ENCODE measurements at places on chromosomes 11 and 22.
A peak's percentile ranks its signal among the peaks of the same experiment; 100 is the strongest.

GRCh38 chr11:70637949-70638583 is 239.7 kb downstream of the CTTN start:
- no peak for DNase-seq

DNA sequence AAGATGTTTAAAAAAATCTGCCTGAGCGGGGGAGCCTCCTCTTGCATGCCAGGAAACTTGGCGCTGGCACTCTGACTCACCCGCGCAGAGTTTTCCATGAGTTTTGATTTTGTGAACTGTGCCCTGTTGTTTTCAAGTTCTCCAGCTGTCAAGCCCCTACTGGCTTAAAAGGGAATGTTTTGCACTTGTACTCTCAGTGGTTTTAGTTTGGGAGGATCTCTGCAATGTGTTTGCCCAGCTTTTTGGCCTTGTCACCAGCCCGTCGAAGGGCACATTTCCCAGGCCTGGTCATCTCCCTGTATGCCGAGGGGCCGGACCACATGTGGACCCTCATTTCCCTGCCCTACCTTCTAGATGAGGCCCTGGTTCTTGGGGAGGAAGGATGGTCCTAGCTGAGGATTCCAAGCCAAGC is 12.2 kb downstream of the MRGPRF start:
- no peak for DNase-seq

- DNase-seq: no peak
Measured at GRCh38 chr11:47369676-47370075, 8.7 kb downstream of the SPI1 start.

DNA sequence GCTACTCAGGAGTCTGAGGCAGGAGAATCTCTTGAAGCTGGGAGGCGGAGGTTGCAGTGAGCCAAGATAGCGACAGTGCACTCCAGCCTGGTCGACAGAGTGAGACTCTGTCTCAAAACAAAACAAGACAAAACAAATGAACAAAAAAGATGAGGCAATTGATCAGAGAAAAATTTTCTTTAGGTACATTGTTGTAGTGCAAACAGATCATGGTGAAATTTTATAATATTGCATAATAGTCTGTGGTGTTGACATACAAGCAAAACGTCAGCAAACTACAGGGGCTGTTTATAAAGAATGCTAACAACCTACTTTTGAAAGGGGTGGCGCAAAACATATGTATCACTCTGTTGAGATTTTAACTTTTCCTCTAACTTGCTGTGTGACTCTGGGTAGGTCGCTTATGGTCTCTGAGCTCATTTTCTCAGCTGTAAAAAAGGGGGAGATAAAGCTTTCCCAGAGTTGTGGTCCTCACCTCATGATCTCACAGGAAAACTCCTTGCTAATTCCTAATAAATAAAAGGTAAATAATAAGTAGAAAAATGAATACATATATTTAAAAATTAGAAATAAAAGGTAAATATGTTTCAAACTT is 64.8 kb upstream of the NUP160 start:
- DNase-seq: no peak

DNA sequence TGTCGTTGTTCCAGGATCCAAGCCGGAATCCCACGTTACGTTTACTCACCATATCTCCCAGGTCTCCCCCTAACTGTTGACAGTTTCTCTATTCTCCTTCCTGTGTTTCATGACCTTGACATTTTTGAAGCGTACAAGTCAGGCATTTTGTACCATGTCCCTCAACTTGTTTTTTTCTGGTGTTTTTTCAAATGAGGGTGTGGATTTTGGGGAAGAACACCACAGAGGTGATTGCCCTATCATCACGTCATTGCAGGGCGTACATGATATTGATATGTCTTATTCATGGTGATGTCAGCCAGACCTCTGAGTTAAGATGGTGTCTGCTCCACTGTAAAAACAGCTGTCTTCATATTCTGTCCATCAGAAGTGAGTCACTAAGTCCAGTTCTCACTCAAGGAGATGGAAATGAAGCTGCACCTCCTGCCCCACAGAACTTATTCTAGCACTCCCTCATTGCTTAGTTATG is 28.3 kb upstream of the SOX10 start:
- no peak for DNase-seq

- DNase-seq: no peak
Measured at GRCh38 chr11:111871693-111872161, 346 bp upstream of the ALG9 start.

DNA sequence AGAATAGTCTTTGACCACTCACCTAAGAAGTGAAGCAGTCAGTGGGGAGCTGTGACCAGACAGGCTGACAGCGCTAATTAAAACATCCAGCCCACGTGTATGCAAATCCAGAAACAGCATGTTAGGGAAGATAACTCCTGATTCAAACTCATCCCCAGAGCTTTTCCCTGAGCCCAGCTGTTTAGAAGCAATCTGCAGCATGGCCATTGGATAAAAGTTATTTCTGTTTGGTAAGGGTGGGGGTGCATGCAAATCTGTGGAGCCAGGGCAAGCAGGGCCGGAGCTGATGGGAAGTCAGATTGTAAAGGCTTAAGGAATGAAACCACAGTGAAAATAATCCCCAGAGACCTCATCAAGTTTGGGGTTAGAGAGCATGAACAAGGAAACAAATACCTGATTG is 247.9 kb upstream of the KIRREL3 start:
- no peak for DNase-seq

- DNase-seq: no peak
Measured at GRCh38 chr11:69839516-69839915, 20.3 kb upstream of the FGF3 start.

GRCh38 chr11:74971424-74971823 is 17.3 kb upstream of the NEU3 start:
- no peak for DNase-seq

DNA sequence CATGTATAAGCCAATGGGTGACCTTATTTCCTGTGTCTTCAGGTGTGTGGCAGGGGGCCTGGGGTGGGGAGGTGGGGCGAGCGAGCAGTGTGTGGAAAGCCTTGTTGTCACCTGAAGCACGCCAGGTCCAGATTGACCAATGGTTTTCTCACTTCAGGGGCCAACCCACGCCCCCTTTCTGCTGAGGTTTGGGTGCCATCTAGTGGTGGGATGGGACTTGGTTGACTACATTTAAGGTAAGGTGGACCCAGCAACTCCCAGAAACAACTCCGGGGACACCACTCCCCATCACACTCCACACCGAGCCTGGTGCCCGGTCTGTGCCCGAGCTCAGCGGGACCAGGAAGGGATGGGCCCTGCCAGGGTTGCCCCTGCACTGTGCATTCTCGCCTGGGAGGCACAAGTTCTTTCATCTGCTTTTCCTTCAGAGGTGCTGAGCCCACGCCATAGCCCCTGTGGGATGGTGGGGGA is 40.0 kb downstream of the TPCN2 start:
- DNase-seq: peak; percentile 57

GRCh38 chr11:63762654-63763495 is 5.7 kb downstream of the ZFTA start:
- no peak for DNase-seq

- no peak for DNase-seq
Measured at GRCh38 chr22:33842006-33842354, 78.3 kb downstream of the LARGE1 start.

DNA sequence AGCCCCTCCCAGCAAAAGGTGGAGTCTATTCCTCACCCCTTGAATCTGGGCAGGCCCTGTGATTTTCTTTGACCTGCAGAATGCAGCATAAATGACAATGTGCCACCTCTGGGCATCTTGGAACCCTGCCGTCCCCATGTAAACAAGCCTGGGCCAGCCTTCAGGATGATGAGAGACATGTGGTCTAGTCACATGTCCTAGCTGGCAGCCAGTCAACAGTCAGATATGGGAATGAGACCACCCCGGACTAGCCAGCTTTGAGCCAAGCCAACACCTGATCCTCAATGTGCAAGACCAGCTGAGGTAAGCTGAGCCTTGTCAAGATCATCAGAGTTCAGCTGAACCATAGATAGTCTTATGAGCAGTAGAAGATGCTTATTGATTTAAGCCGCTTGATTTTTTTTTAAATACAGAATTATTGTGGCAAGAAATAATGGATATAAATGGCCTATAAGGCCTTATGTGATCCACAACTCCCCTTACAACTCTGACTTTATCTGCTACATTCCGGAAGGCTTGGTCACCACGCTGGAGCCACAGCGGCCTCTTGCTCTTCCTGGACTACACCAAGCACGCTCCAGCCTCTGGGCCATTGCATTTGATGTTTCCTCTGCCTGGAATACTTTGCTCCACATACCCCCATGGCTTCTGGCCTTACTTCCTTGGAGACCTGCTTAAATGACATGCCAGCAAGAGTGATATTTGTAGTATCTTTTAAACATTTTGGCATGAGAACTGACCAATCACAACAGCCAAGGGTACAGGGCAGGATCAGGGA is 225.9 kb upstream of the SESN3 start:
- no peak for DNase-seq

- DNase-seq: no peak
Measured at GRCh38 chr11:59600636-59601035, 14.9 kb downstream of the OSBP start.

DNA sequence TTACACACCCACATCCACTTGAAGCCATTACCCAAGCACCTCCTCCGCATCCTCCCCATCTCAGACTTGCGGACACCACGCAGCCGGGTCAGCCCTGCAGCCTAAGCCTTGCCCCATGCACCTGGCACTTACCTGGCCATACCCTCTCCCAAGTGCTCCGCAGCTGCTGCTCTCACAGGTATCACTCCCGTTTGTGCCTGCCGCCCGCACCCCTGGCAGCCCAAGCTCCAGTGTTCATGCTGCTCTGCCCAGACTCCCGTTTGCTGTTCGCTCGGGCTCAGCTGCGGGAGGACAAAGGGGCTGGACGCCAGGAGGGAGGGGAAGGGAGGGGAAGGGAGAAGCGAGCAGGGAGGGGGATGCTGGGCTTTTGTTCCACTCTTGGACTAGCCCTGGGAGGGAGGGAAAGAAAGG is at the start of gene KLHL35:
Gene KLHL35, minus strand, starts transcription at position 293 of the 411 bp plus-strand sequence. CDS start 2,574 bp downstream, outside the sequence.
- no peak for DNase-seq

DNA sequence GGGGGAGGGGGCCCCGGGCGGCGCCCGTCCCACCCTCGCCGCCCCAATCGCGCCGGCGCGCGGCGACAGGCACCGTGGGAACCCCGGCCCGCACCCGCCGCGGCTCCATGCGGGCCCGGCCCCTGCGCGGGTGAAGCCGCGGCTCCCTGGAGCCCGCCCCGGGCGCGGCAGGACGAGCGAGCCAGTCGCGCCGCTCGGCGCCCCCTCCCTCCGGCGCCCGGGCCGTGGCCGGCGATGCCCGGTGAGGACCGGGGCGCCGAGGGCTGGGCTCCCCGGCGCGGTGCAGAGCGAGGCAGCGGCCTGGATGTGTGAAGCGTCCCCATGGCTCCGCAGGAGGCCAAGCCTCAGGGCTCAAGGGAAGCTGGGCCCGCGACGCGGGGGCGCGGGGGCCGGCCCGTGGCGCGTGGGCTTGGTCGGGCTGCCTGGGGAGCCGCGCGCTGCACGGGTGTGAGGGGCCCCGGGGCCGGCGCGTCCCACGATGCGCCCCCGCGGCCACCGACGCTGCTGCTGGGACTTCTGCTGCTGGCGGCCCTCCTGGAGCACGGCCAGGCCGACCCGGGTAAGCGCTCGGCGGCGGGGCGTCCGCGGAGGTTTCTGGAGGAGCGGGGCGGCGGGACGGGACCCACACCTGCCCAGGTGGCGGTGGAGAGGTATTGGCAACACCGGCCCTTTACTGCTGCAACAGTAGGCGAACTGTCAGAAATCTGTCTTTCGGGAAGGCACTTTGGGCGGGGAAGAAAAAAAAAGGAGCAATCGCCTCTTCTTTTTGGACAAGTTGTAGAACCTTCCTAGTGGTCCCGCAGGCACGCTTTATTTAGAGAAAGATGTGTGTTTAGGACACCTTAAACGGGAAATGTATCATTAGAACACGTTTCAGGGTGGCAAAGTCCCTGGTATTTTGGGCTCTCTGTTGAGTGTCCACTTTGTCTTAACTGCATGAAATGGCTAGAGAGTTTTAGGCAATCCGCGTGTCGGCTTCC is 119.4 kb downstream of the HIPK3 start:
- no peak for DNase-seq

DNA sequence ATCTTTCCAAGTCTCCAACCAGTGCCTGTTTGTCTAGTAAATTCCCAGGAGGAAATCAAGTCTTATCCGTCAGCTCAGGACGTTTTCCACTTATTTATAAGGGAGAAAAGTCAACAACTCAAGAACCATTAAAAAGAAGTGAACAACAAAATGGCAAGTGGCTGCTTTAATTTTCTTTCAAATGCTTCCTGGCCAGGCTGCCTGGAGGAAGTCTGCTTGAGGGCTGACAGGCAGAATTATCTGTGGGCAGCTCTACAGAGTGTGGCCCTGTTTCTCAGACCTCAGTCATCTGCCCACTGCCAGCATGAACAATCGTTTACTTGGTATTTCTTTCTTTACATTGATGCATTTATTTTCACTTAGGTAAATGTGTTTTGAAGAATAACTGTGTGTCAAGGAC is 281.9 kb upstream of the ISX start:
- no peak for DNase-seq

DNA sequence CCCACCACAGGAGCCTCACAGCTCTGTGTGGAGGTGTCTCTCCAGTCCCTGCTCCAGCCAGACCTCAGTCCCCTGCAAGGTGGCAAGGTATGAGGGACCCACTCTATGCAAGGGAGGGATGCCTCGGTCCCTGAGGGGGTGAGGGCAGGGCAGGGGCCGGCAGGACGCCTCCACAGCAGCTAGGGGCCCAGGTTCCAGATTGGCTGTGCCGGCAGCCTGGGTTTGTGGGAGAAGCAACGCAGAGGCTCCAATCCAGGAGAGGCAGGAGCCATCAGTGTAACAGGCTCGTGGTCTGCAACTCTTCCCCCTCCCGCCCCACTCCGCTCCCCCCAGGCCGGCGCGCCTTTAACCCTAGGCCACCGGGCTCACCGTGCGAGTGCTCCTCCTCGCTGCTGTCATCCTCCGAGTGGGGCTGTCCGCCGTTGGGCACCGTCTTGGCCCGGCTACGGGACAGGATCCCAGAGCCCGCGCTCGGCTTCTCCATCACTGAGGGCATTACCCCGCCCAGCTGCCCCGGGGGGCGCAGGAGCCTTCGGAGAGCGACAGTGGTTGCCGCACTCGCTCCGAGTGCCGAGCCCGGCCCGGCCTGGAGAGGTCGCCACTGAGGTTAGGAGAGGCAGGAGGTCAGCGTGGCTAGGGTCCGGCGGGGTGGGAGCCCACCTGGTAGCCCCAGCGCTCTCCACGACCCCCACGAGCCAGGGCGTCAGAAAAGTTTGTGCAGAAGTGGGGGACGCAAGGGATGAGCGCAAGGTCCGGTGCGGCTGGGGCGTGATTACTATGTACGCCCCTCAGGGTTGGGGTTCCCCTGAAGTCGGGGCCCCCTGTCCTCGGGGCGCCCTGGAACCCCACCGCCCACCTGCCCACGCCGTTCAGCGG is 765 bp downstream of the RCOR2 start:
- DNase-seq: no peak

- no peak for DNase-seq
Measured at GRCh38 chr11:124674571-124674970, 867 bp downstream of the SPA17 start.

DNA sequence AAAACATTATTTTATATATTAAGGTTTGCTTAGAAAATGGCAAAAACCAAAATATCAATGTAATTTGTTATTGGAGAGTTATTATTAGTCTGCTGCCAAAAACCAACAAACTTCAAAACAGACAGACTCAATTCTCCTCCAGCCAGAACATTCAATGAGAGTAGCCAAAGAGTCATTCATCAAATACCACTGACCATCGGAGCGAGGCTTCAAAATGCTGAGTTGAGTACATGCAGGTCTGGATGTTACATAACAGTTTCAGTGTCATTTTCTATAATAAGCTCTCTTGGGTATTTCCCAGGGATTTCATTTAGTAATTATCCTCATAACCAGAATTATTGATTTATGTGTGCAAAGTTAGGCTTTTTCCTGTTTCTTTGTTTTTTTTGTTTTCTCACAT is 42.6 kb downstream of the CHST1 start:
- DNase-seq: no peak

GRCh38 chr22:37270928-37271650 is 11.2 kb upstream of the CYTH4 start:
- DNase-seq: no peak

Data from iPS DF 19.7 (cell line).